ENCODE measurements at places on chromosomes 7 and 10. TPM values are rescaled to one million over a fixed set of nuclear protein-coding genes. Genes with fewer than 3 reads are reported as not detected.

Gene EN2
- polyA plus RNA-seq, result 0.09 TPM

DNA sequence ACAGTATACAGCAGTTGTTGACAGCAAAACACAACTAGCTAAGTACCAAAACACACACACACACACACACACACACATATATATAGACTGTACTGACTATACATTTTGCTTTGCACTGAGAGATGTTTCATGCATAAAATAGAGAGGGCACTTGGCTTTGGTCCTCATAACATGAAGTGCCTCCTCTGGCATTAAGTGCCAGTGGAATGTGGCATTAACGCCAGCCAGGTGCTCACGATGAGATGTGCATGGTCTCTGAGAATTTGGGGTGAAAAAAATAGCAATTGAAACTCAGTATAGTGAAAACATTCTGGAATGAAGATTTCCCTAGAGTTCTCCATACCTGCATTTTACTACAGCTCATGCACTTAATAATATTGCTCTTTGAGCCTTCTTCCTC, 70.0 kb upstream of the INSYN2A start:
- DNase-seq, result no peak

GRCh38 chr7:5303591-5304505, 21.1 kb downstream of the SLC29A4 start:
- no peak for DNase-seq

DNA sequence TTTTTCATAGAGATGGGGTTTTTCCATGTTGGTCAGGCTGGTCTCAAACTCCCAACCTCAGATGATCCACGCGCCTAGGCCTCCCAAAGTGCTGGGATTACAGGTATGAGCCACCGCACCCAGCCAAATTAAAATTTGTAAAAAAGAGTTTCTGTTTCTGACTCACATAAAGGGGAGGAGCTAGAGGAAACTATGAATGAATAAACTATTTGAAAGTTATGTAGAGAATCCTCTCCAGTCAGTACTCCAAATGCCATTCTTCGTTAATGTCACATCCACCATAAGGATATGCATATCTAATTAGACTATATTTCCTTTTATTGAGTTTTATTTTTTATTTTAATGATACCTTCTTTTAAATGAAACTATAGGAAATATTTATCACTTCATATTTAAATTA, 52.6 kb downstream of the MBL2 start:
- no peak for DNase-seq

- no peak for DNase-seq
These were observed 54.8 kb downstream of the MCU start for GRCh38 chr10:72746426-72747363.

- no peak for DNase-seq
These were observed 3.8 kb downstream of the CYP3A43 start for GRCh38 chr7:99831595-99831994.

- DNase-seq, result no peak
These were observed 25.2 kb downstream of the VCL start for GRCh38 chr10:74022926-74023629.

Data from renal pelvis (tissue), 12 donors.